ENCODE measurements at places on chromosomes 13 and 19.
A peak's percentile ranks its signal among the peaks of the same experiment; 100 is the strongest.

DNA sequence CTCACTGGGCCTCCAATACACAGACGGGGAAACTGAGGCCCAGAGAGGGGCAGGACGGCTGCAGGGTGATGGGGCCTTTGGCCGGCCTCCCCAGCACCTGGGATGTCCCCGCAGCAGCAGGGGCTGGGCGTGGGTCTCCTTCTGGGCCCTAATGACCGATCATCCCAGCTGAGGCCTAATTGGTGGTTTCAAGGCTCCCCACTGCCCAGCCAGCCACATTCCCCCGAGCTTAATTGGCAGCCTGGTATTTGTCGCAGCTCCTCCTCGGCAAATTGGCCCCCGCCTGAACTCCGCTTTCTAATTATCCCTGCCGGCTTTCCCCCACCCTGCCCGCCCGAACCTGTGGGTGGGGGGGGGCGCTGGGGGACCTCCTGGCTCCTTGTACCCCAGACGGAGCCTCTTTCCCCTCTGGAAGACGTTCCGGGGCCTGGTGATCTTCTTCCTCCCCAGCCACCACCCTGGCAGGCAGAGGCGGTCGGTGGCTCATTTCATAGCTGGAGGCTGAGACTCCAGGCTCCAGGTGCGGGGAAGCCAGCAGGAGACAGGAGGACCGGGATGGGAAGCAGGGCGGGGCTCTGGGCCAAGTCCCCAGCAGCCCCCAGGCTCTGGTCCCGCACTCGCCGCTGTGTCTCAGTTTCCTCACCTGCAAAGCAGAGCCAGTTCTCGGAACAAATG is 27.2 kb upstream of the WDR18 start:
- H3K4me3 ChIP-seq = no peak overlapping the region
- no peaks in the 10 kb centered on the region for H3K36me3 ChIP-seq
- peaks cover 8% of the 10 kb centered on the region for H3K4me1 ChIP-seq
- H3K27me3 ChIP-seq = no peaks in the 10 kb centered on the region
- no peak overlapping the region for H3K27ac ChIP-seq
- no peak for DNase-seq

DNA sequence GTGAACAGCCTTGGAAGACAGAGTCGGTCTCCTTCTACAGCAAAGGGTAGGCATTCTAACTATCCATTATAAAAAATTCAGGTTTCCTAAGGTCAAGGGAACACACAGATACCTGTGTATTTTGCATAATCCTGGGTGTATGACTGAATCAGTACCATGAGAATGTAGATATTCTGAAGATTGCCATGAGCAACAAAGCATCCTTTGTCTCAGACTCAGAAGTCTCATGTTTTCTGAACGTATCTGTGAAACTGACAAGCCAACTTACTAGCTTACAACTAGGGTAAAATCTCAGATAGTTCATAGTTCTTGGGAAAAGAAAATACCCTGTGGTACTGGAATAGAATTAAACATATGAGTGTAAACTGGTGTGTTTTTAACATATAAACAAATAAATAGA is 6.5 kb downstream of the ZNF566 start:
- H3K4me1 ChIP-seq = no peaks in the 10 kb centered on the region
- H3K27me3 ChIP-seq = no peaks in the 10 kb centered on the region
- H3K36me3 ChIP-seq = no peaks in the 10 kb centered on the region
- no peak for DNase-seq

- H3K27me3 ChIP-seq = no peaks in the 10 kb centered on the region
- H3K4me3 ChIP-seq = no peak overlapping the region
- H3K36me3 ChIP-seq = no peaks in the 10 kb centered on the region
- H3K4me1 ChIP-seq = no peaks in the 10 kb centered on the region
Observed at GRCh38 chr13:71806886-71807285, 60.1 kb downstream of the DACH1 start.

GRCh38 chr13:48647625-48648024 is 6.1 kb upstream of the CYSLTR2 start:
- no peak overlapping the region for H3K27ac ChIP-seq
- H3K27me3 ChIP-seq = no peaks in the 10 kb centered on the region
- no peak overlapping the region for H3K4me3 ChIP-seq
- H3K4me1 ChIP-seq = no peaks in the 10 kb centered on the region

DNA sequence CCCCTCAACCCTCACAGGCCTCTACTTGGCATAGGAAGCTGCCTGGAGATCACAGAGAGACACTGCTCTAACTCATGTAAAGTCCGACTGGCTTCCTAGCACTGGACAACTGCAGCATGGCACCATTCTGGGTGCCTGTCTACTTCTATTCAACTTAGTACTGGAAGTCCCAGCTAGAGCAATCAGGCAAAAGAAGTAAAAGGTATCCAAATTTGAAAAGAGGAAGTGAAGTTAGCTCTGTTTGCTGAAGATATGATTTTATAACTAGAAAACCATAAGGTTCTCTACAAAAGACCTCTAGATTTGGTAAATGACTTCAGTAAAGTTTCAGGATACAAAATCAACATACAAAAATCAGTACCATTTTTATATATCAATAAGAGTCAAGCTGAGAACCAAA is 1017.6 kb downstream of the PCDH9 start:
- DNase-seq = no peak
- H3K27ac ChIP-seq = no peak overlapping the region
- no peaks in the 10 kb centered on the region for H3K27me3 ChIP-seq

- no peaks in the 10 kb centered on the region for H3K36me3 ChIP-seq
- H3K27me3 ChIP-seq = no peaks in the 10 kb centered on the region
- DNase-seq = no peak
- peak overlapping the region; percentile 100 for H3K27ac ChIP-seq
- H3K4me1 ChIP-seq = peaks cover 20% of the 10 kb centered on the region
Observed at GRCh38 chr19:58557221-58558065, 968 bp downstream of the UBE2M start.

GRCh38 chr13:48909056-48909389 is 66.7 kb upstream of the FNDC3A start:
- H3K27me3 ChIP-seq = no peaks in the 10 kb centered on the region
- H3K4me1 ChIP-seq = no peaks in the 10 kb centered on the region
- peak; percentile 90 for DNase-seq
- no peak overlapping the region for H3K4me3 ChIP-seq
- no peaks in the 10 kb centered on the region for H3K36me3 ChIP-seq

DNA sequence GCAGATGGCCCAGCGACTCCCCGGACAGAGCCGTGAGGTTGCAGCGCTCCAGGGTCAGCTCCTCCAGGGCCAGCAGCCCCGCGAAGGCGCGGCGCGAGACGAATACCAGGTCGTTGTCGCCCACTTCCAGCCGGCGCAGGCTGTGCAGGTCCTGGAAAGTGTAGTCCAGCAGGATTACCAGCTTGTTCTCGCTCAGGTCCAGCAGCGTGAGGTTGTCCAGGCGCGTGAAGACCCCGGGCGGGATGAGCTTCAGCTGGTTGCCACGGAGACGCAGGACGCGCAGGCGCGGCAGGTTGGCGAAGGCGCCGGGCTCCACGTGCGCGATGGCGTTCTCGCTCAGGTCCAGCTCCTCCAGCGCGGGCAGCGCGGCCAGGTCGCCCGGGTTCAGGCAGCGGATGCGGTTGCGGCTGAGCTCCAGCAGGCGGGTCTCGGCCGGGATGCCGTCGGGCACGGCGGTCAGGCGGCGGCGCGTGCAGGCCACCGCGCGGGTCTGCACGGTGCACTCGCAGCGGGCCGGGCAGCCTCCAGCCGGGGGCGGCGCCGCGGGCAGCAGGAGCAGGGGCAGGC is 9.3 kb upstream of the PEAK3 start:
- DNase-seq = no peak
- peak overlapping the region; percentile 22 for H3K4me3 ChIP-seq
- H3K27me3 ChIP-seq = peaks cover 18% of the 10 kb centered on the region
- H3K4me1 ChIP-seq = peaks cover 20% of the 10 kb centered on the region
- no peaks in the 10 kb centered on the region for H3K36me3 ChIP-seq

DNA sequence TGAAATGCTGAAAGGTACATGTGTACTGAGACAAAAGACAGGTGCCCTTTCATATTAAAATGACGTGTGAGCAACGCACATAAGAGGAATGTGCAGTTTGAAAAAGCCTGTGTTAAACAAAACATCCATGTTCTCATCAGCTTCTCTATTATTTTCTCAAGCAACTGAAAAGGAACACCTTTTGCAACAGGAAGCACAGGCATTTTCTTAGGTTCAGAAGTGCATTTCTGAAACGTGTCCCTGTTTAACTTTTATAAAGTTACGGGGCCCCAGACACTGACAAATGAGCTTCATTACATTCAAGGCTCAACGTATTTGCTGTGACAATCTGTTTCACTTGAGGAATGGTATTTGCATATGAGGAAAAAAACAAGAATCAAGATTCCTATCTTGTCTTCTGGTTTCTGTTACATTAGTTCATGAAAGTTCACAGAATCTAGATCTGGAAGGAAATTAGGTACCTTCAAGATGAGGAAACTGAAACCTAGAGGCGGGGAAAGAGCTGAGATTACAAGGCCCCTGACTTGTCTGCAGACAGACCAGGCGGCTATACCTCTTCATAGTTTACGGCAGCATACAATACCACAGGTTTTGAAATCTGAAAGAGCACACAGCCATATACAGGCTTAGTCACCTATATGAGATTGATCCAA is 431.7 kb downstream of the KLF12 start:
- peak overlapping the region; percentile 13 for H3K27ac ChIP-seq
- H3K4me1 ChIP-seq = no peaks in the 10 kb centered on the region
- H3K27me3 ChIP-seq = no peaks in the 10 kb centered on the region
- no peak overlapping the region for H3K4me3 ChIP-seq
- DNase-seq = no peak

GRCh38 chr13:83100237-83100636 is 782.0 kb downstream of the SLITRK1 start:
- no peaks in the 10 kb centered on the region for H3K27me3 ChIP-seq
- no peak overlapping the region for H3K4me3 ChIP-seq
- no peaks in the 10 kb centered on the region for H3K36me3 ChIP-seq
- no peak overlapping the region for H3K27ac ChIP-seq
- no peaks in the 10 kb centered on the region for H3K4me1 ChIP-seq
- no peak for DNase-seq

DNA sequence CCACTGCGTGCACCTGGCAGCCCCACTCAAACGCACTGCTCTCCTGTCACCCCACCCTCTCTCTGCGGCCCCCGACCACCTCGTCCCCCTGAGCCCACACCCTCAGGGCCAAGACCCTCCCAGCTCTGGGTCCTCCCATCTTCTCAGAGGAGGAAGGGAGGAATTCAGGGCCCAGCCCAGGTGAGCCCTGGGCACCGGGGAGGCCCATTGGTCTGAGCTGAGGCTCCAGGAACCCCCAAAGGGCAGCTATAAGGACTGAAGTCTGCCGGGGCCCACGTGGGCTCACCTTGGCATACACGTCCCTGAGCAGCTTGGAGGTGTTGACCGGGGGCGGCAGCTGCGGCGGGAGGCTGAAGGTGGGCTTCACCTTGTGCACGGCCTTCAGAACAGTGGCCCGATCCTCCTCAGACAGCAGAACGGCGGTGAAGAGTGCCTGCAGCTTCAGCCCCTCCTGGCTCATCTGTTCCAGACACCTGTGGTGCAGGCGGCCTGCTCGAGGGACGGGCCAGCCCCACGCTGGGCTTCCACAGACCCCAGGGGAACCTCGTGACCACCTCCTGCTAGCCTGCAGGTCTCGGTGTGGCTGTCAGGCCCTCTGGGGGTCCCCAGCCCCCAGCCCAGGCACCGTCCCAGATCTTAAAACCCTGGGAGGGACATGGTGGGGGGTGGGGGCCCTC is 8.8 kb downstream of the POLRMT start:
- peak overlapping the region; percentile 3 for H3K27ac ChIP-seq
- H3K36me3 ChIP-seq = no peaks in the 10 kb centered on the region
- H3K27me3 ChIP-seq = no peaks in the 10 kb centered on the region
- H3K4me1 ChIP-seq = no peaks in the 10 kb centered on the region
- DNase-seq = no peak

DNA sequence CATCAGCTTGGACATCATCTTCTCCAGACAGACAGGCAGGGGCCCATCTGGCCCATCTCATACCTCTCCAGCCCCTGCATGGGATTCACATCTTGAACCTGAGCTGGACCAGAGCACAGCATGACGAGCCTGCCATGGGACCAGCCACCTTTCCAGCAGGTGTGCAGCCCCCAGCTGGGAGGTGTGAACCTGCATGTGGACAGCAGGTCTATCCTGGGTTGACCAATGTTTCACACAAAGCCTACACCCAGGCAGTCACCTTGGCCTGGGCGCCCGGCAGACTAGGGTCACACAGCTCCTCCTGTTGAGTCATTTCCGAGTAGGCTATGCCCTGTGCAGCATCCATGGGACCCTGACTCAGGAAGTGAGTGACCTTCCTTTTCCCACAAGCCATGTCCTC is 41.4 kb downstream of the MAU2 start:
- H3K27ac ChIP-seq = no peak overlapping the region
- no peaks in the 10 kb centered on the region for H3K4me1 ChIP-seq
- no peak overlapping the region for H3K4me3 ChIP-seq

DNA sequence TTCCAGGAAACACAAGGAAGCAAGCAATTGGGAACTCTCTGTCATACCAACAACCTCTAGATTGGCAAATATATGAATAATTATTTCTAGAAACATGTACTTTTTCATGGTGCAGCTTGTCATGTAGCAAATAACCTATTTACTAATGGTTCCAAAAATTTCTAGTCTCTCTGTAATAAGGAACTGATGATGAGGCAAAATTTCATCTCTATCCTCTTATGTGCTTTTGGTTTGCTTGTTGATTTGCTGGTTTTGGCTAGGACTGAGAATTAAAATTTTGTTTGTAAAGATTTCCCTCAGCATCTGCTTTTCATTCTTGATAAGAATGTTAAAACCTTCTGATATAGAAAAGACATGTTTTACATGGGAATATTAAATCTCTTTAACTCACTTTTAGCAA is 123.2 kb upstream of the UFM1 start:
- H3K36me3 ChIP-seq = no peaks in the 10 kb centered on the region
- H3K27ac ChIP-seq = no peak overlapping the region
- H3K4me1 ChIP-seq = no peaks in the 10 kb centered on the region
- DNase-seq = no peak
- H3K27me3 ChIP-seq = no peaks in the 10 kb centered on the region
- no peak overlapping the region for H3K4me3 ChIP-seq

DNA sequence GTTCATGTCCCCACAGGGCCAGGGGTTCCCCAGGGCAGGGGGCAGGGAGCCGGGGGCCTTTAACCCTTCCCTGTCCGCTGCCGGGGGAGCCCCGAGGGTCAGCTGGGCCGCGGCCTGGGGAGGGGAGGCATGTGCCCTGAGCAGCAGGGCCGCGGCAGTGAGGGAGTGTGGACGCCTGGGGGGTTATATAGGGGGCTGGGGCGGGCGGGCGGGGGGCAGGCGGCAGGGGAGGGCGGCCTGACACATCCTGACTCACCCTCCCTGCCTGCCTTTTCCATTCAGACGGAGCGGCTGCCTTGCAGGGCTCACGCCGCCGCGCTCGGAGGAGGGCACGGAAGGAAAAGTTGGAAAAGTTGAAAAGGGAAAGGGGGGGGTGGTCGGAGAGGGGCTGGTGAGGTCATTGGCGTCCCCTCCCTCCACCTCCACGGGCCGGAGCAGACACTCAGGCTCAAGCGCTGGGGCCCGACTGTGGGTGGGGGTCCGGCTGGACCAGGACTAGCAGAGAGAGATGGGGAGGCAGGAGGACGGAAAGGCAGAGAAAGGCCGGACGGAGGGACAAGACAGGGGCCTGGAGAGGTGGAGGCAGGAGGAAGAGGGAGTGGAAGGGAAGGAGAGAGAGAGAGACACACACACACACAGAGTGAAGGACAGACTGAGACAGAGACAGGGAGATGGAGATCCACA is at the start of gene IL11:
IL11 (minus strand) TSS at position 159 of the 684 bp plus-strand sequence; CDS start at position 6, 153 bp downstream.
- peak within 1 kb of the TSS; percentile 19 for H3K4me3 ChIP-seq
- H3K36me3 ChIP-seq = no peaks in the 10 kb centered on the region

Measured in prostate gland (tissue), 2 donors.